CD8-positive, alpha-beta T cell (primary cell): ENCODE measurements at places on chromosomes 6 and 20. TPM values are rescaled to one million over a fixed set of nuclear protein-coding genes. Genes with fewer than 3 reads are reported as not detected.

CARMIL1 gene
- 6.1 TPM for total RNA-seq

RRBP1 gene
- total RNA-seq: 26.4 TPM

PROKR2 gene
- not detected for total RNA-seq

E2F1 gene
- 1.2 TPM for total RNA-seq

ASCC3 gene
- total RNA-seq: 30.5 TPM

SIRPD gene
- not detected for total RNA-seq

CYP39A1 gene
- not detected for total RNA-seq

CST1 gene
- not detected for total RNA-seq

MUC22 gene
- not detected for total RNA-seq

ATP6V1G2 gene
- 1.3 TPM for total RNA-seq

PPP1R14C gene
- total RNA-seq: not detected

GNRH2 gene
- total RNA-seq: not detected

RAET1G gene
- not detected for total RNA-seq

MOG gene
- total RNA-seq: not detected

SYCP2 gene
- 2.4 TPM for total RNA-seq

SAPCD1 gene
- total RNA-seq: 0.92 TPM

SNRPB2 gene
- total RNA-seq: 49.0 TPM

MAK gene
- total RNA-seq: 0.89 TPM

SLC17A1 gene
- not detected for total RNA-seq
